ENCODE measurements at places on chromosomes 16 and 17.

- no peak for DNase-seq
Measured at GRCh38 chr17:26731005-26731921, 562.7 kb upstream of the WSB1 start.

- no peak for DNase-seq
Measured at GRCh38 chr16:15609286-15609649, 33.7 kb downstream of the MARF1 start.

DNA sequence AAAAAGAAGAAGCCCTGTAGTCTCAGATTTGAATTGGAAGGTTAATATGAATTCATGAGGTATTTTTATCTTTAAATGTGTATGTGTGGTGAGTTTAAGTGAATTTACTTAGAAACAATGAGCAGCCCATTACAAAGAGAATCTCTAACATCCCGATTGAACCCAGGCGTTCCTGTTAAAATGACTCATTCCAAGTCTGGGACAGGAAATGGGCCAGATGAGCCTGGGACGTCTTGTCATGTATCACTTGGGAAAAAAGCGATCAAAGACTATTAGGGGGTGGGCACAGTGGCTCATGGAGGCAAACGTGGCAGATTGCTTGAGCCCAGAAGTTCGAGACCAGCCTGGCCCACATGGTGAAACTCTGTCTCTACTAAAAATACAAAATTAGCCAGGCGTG lies 81.6 kb downstream of the SEC14L1 start:
- no peak for DNase-seq

DNA sequence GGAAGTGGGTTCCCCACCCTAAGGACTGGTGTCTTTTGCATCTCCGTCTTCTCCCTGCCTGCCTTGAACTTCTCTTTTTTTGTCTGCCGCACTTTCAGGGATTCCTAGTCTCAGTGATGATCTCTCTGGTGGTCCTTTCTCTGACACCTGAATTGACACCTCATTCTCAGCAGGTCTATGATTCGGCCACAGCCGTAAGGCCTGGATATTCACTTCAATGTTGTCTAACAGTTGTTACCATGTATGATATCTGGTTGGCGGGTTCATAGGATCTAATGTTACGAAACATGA lies 25.1 kb upstream of the SLC47A1 start:
- DNase-seq, result no peak

GRCh38 chr17:78789663-78790181 lies 7.6 kb upstream of the CYTH1 start:
- DNase-seq, result no peak

DNA sequence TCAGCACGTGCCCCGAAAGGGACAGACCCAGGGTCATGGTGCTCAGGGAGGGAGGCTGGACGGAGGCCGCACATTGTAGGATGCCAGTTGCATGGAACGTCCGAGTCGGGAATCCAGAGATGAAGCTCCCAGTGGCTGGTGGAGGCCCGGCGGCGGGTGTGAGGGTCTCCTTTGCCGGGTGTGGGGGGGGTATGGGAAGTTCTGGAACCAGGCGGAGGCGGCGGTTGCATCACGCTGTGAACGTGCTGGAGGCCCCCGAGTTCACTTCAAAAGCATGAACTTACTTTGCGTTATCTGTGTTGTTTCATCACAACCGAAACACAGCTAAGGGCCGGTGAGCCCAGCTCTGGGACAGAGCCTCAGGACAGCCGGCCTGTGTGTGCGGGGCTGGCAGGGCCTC lies 73.4 kb upstream of the GNG13 start:
- DNase-seq, result no peak
